Islet precursor cell (in vitro differentiated cells): ENCODE measurements at places on chromosomes 6 and 20.
A peak's percentile ranks its signal among the peaks of the same experiment; 100 is the strongest.

- no peak for DNase-seq
These were observed 23.6 kb downstream of the COL11A2 start for GRCh38 chr6:33168639-33169038.

DNA sequence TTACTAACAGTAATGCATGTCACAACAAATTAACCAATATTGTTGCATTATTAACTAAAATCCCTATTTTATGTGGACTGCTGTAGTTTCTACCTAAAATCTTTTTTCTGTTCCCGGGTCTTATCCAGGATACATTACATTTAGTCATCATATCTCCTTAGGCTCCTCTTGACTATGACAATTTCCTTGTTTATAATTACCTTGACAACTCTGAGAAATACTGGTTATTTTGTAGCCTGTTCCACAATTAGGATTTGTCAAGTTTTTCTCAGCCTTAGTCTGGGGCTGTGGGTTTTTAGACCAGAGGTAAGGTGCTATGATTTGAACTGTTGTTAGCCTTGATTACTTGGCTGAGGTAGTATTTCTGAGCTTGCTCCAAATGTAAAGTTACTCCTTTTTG, 3.7 kb downstream of the FBXO5 start:
- DNase-seq = no peak

DNA sequence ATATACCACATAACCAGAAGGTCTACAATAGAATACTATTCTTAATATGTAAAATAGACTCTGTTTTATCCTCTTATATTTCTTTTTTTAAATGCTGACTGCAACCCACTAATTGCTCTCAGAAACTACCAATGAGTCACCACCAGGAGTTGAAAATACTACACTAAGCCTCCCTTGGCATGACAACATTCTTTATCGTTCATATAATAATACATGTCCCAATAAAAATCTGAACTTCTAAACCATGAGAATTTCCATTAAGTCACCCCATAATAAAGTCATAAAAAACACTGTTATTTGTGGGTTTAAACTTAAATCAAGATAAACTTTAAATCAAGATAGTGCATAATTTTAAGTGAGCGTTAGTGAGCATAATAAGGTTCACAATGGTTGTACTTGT, 4.2 kb downstream of the HACE1 start:
- DNase-seq = no peak

DNA sequence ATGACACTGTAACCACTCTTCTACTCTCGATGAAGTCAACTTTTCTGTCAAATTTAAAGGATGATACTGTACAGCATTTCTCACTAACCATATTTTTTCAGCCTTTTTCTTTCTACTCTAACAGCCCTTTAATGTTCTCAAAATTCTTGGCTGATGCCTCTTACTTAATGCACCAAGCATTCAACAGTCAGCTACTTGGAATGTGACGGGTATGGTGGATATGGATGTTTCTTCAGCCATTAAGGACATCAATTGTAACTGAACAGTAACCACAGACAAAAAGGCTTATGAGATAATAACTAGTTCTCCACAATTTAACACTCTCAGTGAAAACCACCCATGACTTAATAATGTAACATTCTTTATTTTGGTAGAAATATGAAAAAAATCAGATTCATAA, 467.2 kb upstream of the ZNF337 start:
- DNase-seq = peak; percentile 57

DNA sequence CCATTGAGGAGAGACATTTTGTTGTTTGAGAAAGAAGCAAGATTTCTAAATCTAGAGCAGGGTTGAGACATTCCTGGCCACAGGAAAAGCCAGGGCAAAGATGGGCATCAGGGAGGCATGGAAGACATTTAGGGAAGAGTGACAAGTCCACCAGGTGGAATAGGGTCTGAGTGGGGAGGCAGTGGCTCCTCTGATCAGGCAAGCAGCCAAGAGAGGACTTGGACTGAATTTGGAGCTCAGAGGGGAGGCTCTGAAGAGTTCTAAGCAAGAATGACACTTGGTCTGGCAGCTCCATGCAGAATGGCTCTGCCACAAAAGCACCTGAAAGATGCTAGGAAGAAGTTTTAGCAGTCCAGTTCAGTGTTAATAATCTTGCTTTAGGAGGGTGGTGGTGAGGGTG, 120.8 kb downstream of the FYN start:
- DNase-seq = no peak

GRCh38 chr6:42378125-42378524, 73.6 kb downstream of the TRERF1 start:
- DNase-seq = no peak

GRCh38 chr6:87663434-87663833, 38.6 kb downstream of the AKIRIN2 start:
- DNase-seq = no peak
